ENCODE measurements at places on chromosomes 1 and 21.

DNA sequence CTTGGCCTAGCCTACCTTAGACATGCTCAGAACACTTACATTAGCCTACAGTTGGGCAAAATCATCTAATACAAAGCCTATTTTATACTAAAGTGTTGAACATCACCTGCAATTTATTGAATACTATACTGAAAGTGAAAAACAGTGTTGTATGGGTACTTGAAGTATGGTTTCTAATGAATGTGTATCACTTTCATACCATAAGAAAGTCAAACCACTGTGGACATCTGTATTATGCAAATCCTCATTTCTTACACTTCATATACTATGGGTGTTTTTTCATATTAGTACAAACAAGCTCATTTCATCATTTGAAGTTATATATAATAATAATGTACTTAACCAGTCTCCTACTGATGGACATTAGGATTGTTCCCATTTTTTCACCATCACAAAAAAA, 41.2 kb downstream of the TDRD5 start:
- no peak for DNase-seq

GRCh38 chr1:218785928-218786327, 387.8 kb upstream of the LYPLAL1 start:
- peak; percentile 49 for DNase-seq

- no peak for DNase-seq
Observed at GRCh38 chr1:51518586-51519047, 449 bp downstream of the EPS15 start.

- DNase-seq: peak; percentile 92
Observed at GRCh38 chr1:147599362-147600118, 58.2 kb downstream of the BCL9 start.

GRCh38 chr1:170360601-170361000, 171.4 kb upstream of the GORAB start:
- no peak for DNase-seq

GRCh38 chr1:153238527-153238926, 21.0 kb upstream of the LORICRIN start:
- DNase-seq: no peak

DNA sequence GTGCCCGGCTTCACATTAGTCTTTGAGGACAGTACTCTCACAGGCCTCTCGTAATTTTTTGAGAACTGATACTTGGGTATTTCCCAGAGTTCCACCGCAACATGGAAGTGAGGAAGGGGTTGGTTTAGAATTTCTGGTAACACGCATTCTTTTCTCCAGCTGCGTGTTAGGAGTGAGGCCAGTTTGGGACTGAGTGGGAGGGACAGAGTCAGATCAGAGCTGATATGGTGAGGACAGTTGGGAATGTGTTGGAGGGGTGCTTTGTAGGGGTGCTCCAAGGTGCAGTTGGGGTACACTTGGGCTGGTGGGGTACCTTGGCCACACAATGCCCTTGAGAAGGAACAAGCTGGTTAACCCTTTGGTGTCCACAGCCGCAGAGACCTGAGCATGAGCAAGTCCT, 6.7 kb downstream of the FBXO6 start:
- no peak for DNase-seq

GRCh38 chr1:53413175-53414001, 45.8 kb upstream of the DMRTB1 start:
- DNase-seq: peak; percentile 38

DNA sequence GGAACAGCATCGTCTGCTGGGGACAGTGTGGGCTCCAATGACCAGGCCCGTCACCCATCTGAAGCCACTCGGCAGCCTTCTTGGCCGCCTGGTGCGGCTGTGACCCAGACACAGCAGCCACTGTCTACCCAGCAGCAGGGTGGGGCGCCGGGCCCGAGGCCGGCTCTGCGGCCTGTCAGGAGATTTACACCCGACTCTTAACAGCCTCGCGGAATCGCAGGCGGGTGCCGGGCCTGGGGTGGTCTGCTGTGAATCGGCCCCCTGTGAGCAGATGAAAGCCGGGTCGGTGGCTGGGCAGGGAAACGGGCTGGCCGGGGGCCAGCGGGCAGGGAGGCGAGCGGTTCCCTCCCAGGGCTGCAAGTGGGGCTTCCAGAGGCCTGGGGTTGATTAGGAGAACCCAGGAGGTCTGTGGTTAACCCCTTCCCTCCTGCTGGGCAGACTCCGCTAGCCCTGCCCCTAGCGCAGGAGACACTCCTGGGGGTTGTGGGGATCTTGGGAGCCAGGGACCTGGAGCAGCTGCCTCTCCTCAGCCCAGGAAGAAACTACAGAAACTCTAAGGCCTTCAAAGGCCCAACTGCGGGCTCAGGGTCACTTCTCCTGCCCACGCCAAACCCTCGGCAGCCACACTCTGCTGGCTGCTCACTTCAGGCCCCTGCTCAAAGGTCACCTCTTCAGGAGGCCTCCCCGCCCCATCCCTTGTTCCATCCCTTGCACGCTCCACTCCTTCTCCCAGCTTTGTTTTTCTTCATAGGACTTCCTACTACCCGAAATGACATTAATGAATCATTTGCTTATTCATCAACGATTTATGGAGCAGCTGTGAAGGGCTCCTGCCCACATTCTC, 15.6 kb downstream of the RUNX3 start:
- peak; percentile 55 for DNase-seq

DNA sequence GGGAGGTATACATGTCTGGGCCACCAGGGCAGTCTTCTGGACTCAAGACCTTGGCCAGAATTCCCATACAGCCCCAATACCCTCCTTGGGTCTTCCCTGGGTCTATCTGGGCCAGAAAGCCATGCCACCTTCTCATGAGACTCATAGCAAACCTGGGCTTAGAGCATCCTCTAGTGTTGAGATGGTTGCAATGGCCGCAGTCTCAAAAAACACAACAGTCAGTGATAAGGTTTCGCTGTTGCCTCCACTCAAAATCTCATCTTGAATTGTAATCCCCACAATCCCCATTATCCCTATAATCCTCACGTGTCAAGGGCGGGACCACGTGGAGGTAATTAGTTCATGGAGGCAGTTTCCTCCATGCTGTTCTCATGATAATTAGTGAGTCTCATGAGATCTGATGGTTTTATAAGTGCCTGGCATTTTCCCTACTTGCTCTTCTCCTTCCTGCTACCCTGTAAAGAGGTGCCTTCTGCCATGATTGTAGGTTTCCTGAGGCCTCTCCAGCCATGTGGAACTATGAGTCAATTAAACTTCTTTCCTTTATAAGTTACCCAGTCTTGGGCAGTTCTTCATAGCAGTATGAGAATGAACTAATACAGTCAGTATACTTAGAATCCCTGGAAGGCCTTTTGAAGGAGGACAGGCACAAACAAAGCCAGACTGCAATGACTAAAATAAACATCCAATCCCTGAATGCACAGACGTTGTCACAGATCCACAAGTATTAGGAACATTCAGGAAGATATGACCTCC, 77.0 kb downstream of the CTH start:
- no peak for DNase-seq

GRCh38 chr1:219459351-219460080, 153.4 kb downstream of the ZC3H11B start:
- no peak for DNase-seq

GRCh38 chr21:15667010-15667409, 62.8 kb upstream of the USP25 start:
- DNase-seq: peak; percentile 24

DNA sequence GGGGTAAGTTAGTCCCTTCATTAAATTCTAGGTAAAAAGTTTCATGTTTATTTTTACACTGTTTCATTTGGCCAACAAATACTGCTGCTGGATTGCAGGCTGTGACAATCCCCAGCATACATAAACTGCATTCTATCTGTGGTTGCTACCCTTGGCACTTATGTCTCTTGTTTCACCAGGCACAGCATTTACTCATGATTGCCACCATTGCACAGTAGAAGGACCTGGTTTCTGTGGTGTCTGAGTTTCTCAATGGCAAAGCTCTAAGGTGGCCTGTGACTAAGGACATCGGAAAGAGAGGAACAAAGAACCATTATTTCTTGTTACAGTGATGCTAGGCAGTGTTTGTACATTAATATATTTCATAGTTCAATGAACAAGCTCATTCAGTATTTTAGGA, 878.4 kb upstream of the NEGR1 start:
- no peak for DNase-seq

GRCh38 chr1:230878591-230878990, 10.3 kb upstream of the C1orf198 start:
- peak; percentile 53 for DNase-seq

DNA sequence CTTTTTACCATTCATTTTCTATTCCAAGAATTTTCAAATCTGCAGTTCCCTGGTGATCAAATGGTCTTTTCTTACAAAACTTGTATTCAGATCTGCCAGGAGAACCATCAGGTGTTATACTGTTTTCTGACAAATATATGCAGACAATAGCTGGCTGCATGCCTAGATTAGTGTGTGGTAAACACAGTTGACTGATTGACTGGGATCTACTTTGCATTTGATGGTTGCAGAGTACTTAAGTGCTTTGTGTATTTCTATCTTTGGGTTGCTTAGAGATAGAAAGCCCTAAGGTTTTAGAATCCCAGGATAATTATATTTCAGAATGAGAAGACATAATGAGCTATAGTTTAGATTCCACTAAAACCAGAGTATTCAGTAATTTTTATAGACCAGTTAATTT, 102.0 kb upstream of the CHODL start:
- DNase-seq: no peak

DNA sequence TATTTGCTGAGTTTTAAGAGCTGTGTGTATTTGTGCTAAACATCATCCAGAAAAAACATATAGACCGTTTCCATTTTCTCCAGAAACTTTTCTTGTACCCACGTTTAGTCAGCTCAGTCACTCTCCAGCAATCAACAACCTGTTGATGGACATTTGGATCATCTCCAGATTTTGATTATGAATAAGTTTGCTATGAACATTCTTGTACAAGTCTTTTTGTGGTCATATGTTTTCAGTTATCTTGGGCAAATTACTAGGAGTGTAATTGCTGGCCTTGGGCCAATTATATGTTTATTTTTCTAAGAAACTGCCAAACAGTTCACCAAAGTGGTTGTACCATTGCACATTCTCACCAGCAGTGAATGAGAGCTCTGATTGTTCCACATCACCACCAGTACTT, 221.8 kb downstream of the CENPF start:
- DNase-seq: no peak

DNA sequence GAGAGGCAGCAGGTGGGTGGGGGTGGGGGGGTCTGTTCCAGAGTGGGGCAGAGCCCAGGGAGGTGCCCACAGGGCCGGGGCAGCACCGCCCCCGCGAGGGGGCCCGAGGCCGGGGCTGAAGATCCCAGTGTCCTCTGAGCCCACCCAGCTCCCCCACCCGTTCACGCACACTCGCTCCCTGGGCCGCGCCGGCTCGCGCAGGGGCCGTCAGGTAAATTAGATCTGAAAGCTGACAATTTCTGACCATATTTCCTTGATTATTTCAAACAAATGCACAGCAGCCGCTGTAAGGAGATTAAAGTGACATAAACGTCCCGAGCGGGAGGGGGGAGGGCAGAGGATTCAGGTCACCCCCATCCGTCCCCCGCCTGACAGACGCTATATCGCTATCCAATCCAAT, 118.0 kb downstream of the CASZ1 start:
- no peak for DNase-seq

GRCh38 chr21:40227096-40227495, 359.9 kb downstream of the PCP4 start:
- no peak for DNase-seq

GRCh38 chr1:2408456-2408855, 3.9 kb downstream of the PEX10 start:
- DNase-seq: no peak

GRCh38 chr1:35264871-35265270, 3.6 kb upstream of the ZMYM4 start:
- peak; percentile 72 for DNase-seq

DNA sequence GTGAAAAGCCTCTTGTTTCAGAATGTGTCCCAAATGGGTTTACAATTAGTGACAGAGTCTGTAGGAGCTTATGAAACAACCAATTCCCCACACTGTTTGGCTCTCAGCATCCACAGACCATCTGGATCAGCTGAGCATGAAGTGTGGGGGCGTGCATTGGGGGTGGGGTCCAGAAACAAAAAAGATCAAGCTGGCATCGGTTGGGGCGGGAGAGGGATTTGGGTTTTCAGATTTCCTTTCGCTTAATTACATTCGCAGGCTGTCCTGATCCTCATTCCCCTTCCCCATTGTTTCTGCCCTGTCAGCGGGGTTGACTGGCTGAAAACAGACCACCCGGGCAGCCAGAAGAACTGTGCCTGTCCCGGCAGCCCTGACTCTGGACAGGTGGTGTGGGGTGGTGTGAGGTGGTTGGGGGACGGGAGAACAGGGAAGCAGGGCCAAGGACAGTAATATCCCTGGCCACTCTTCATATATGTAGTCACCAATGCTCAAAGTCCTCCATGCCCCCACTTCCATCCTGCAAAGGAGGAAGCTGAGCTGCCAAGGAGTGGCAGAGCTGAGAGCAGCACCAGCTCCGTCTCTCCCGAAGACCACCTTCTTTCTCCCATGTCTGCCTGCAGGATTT, 92.0 kb downstream of the IER5 start:
- no peak for DNase-seq

DNA sequence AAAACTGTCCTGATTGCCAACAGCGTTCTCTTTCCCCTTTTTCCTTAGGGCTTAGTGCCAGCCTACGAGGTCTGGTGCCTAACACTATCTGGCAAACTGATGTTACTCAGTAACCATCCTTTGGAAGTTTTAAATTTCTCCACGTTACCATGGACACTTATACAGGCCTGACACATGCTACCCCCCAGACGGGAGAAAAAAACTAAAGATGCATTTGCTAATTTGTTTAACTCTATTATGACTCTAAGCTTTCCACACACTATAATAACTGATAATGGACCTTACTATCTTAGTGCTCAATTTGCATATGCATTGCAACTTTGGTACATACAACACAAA, 36.8 kb downstream of the CLCA1 start:
- DNase-seq: no peak

DNA sequence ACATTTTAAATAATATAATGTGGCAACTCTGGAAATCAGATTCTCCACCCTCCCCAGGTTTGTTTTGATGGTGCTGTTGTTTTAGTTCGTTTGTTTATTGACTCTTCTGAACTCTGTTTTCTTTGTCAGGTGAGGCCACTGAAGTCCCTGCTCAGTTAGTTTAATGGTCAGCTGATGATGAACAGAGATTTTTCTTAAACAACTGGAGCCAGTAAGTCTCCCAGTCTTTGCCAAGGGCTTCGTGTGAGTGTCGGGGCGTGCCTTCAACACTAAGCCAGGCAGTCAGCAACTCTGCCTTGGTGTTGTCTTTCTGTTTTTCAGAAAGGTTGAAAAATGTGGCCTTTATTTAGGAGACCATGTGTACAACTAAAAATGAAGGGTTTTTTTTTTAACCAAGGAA, 58.9 kb downstream of the TEX35 start:
- DNase-seq: no peak

DNA sequence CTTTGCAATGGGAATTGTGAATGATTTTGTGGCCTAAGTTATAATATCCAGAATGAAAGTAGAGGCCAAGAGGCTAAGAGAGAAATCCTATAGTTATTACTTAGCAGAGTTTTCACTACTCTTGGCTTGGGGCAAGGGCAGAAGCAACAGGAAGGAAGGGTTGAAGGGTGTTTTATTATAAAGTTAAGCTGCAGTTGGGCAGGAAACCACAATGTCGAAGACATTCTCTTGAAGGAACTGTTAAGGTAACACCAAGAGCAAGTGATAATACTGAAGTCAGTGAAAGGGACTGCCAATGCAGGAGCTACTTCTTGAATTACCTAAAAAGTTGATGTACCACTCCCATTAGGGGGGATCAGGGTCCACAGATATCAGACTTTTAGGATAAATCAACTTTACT, 8.3 kb downstream of the XCL2 start:
- no peak for DNase-seq
